Stimulated activated CD4-positive, alpha-beta T cell treated with anti-CD3 and anti-CD28 coated beads, Interleukin-4, amount 100 ng/mL, for 1 hour (primary cell): ENCODE measurements at places on chromosomes 1 and 21.

- DNase-seq = no peak
These were observed 19.4 kb upstream of the COL18A1 start for GRCh38 chr21:45385549-45386050.

DNA sequence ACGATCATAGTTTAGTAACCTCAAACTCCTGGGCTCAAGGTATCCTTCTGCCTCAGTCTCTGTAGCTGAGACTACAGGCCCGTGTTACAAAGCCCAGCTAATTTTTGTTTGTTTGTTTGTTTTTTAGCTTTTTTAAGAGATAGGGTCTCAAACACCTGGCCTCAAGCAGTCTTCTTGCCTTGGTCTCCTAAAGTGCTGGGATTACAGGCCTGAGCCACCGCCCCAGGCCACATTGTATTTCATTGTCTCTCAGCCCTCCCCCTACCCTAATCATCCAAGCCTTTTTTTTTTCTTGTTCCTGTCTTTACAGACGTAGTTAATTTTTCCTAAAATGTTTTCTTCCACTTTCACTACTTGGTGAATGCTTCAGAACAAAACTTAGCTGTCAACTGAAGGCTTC is 5.4 kb downstream of the CDC7 start:
- DNase-seq = no peak

GRCh38 chr1:157310401-157310800 is 172.2 kb upstream of the ETV3 start:
- DNase-seq = no peak

DNA sequence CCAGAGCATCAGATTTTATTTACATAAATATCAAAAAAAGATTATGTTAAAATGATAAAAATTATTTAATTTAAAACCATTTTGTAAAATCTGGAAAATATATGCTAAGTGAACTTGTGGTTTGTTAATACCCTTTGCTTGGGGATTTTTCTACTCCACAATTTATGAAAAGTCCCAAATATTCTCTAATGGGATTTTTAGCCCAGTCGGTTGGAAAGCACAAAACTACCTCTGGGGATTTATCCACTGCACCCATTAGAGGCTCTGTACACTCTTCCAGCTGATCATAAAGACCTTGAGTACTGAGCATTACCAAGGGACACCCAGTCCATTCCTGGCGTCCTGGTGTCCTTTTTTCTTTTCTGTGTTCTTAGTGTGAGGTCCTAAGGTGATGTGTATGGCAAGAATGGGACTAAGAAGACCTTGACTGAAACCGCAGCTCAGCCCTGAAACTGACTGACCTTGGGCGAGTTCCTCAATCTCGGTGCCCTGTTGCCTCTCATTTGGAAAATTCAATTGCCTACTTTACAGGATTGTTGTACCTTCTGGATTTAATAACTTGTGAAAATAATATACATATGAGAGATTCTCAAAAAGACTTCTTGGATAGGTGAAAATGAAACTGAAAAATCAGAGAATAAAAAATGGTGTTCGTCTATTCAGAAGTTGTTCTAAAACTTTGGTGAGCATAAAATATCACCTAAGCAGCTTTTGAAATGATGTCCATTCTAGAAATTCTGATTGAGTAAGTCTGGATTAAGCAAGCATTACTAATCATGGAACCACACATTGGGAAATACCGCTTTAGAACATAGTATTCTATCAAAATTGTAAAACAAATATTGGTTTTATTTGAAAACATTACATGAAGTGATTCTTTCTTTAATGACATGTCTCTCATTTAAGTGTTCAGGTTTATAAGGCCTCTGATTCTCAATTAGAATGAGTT is 21.5 kb upstream of the SAMSN1 start:
- no peak for DNase-seq

GRCh38 chr1:164591858-164592257 is 32.9 kb downstream of the PBX1 start:
- DNase-seq = no peak

DNA sequence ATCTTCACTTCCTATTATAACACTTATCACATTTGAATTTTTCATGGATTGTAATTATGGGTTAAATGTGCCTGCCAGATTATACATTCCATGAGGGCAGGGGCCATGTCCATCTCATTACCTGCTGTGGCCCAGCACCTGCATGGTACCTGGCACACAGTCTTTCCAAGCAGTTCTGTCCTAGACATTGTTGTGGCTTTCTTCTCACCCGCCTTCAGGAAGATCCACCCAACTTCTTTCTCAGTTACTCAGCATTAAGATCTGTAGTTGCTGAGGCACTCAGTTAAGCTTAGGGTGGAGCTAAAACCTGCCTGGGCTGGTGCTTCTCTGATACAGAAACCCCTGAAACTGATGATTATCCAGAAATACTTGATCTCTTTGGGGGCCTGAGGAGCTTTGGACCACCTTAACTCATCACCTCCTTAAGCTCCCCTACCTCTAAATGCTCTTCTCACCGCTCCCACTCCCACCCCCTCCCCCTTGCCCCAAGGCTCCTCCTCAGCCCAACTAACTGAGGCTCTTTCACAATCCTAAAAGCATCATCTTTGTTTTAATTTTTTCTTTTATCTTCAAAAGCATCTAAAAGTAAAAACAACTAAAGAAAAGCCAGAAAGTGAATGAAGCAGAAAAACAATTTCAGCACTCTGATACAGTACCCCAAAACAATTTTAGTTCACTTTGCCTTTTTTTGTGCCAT is 190.6 kb downstream of the FGGY start:
- no peak for DNase-seq

- no peak for DNase-seq
These were observed 11.2 kb upstream of the RCOR3 start for GRCh38 chr1:211247921-211248320.

GRCh38 chr1:2347896-2348295 is 43.5 kb downstream of the MORN1 start:
- DNase-seq = no peak

GRCh38 chr1:151210830-151211229 is 12.5 kb downstream of the PIP5K1A start:
- DNase-seq = no peak

GRCh38 chr21:27466140-27466539 is 499.3 kb upstream of the ADAMTS5 start:
- no peak for DNase-seq

DNA sequence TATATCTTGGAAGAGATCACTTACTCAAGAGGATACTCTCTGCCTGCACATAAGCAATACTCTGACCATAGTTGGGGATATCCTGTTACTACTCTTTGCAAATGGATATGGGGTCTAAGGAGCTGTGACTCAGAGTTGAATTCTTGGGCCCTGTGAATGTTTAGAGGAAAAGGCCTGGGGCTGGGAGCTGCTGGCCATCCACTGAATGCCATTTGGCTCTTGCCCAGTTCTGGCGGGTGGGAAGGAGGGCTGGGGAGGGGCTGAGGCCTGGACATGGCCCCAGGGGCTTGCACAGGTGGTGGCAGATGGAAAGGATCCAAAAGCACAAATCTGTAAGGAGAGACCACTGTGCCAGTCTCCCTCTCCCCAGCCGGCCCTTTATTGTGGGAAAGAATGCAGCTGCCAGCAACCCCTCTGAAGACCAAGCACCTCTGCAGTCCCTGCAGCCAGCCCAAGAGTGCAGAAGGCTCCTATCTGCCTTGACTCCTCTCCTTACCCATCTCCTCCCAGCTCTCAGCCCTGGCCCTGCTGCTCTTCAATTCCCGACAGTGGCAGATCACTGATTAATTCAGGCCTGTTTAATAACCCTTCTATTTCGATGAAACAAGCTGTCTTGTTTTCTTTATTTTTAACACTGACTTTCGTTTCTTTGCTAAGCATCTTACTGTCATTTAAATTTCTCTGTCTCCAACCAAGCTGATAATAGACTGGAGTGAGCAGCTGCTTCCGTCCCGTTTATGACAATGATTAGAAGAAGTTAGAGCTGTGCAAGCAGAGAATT is 12.1 kb downstream of the PLXNA2 start:
- no peak for DNase-seq

DNA sequence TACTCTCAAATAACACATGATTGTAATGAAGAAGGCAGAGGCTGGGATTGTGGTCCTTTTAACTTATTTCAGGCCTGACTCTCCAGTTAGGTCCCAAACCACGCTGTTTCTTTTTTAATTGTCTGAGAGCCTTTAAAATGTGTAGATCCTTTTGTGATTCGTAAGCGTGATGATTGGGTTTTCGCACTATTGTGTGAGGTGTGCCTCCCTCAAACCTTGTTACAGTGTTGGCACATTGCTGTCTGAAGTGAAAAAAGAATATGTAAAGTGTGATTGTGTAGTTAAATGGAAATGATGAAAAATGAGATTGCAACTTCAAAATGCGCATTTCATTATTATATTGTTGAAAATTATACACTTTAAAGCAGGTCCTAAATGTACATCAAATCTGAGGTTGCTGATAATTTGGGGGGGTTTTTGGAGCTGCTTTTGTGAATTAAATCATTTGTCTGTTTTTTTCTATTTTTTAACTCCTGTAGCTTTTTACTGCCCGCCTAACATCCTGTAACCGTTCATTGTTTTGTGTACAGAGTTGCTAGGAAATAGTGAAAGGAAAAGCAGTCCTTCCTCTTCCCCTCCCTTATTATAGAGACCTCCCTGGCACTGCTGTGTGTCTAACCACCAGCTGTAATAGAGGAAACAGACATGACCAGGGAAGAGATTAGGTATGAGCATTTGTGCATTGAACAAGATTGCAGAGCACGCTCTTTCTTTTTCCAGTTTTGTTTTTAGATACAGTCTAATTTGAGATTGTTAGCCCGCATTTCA is 43.3 kb downstream of the IARS2 start:
- no peak for DNase-seq

DNA sequence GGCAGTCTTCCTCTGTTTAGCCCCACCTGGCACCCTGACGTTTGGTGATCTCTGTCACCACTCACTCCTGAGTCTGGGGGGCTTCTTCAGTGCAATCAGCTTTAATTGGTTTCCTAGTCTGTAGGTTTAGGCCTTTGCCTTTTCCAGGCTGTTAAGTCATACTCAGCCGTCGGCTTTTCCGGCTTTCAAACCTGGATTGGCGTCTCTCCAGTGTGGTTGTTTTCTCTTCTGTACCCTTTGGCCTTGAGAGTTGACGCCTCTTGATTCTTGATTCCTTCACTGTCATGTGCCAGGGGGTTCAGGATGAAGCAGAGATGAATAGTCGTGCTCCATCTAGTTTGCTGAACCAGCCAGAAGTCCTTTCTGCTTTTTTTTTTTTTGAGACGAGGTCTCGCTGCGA is 24.9 kb downstream of the NCMAP start:
- no peak for DNase-seq

DNA sequence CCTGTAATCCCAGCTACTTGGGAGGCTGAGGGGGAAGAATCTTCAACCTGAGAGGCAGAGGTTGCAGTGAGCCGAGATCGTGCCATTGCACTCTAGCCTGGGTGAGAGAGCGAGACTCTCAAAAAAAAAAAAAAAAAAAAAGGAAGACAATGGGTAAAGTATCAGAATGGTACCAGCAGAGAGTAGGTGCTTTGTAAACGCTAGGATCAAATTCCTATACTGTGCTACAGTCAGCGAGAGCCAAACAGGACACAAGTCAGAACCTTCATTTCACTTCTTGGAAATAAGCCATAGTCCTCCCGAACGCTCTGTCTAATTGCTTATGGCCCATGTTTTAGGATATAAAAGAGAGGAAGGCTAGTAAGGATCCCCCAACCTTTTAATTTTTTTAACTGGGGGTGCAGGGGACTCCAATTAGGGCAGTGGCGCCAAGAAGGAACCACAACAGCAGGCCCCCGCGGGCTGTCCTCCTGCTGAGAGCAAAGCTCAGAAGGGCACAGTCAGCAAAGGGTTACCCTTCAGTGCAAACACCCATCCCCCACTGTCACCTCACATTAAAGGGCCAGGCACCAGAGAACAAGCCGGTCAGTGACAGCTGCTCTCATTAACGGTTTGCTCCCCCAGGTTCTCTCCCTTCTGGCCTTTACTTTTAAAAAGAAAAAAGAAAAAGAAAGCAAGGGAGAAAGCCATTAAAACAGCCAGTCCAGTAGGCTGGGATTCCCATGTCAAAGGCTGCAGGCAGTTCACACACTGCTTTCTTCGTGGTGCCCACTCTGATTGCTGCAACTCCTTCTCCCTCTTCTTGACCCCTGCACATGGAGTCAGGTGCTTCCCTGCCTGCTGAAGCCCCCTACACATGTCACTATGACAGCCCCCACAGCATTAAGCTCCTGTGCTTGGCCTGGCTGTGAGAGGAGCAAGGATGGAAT is 69.4 kb downstream of the PLPP3 start:
- DNase-seq = no peak

- DNase-seq = no peak
These were observed 890 bp downstream of the GJC2 start for GRCh38 chr1:228150461-228151179.

- no peak for DNase-seq
These were observed 15.5 kb upstream of the AHCTF1 start for GRCh38 chr1:246947255-246947654.

DNA sequence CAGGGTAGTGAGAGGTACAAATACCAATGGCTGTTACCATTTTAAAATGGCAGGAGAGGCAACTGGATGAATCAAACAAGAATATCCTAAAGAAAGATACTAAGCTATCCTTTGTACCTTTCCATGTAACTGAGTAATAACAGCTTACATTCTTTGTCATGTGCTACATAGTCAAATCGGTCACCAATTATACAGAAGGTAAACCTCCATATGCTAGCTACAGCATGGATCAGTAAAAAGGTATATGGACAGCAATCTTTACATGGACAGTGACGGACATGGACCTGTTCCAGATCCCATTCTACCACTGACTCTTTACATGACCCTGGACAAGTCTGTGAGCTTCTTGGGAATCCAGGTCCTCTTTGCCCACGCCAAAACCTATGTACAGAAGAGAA is 13.4 kb upstream of the MRPL9 start:
- no peak for DNase-seq

- DNase-seq = no peak
These were observed 31.1 kb downstream of the TMEM51 start for GRCh38 chr1:15184436-15185241.

DNA sequence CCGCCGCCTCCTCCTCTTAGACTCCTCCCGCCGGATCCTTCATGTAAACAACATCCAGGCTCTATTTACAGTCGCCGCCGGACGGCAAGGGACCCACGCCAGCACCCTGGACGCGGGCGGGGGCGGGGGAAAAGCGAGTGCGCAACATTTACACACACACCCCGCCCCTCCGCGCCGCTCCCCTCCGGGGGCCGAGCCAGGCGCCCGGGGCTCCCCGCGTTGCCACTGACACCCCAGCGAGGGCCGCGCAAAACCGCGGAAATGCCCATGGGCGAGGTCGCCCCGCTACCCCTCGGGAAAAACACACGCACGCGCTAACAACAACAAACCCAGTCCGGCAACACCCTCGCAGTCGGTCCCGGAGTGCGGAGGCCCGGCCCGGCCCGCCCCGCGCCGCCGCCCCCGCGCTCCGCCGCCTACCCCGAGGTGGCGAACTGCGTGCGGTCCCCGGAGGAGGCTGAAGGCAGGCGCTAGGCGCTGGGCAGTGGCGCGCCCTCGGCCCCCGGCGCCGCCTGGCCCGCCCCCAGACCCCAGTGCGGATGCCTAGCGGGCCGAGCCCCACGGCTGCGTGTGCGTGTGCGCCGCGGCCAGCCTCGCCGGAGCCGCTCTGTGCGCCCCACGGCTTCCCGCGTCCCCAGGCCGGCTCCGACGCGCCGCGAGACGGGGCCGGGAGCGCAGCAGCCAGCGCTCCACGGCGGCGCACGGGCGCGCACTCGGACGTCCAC is 81.1 kb upstream of the AK4 start:
- DNase-seq = peak; percentile 79
